ENCODE measurements at places on chromosomes 5 and 9.

- DNase-seq, result no peak
Observed at GRCh38 chr5:173318881-173319620, 9.2 kb downstream of the STC2 start.

DNA sequence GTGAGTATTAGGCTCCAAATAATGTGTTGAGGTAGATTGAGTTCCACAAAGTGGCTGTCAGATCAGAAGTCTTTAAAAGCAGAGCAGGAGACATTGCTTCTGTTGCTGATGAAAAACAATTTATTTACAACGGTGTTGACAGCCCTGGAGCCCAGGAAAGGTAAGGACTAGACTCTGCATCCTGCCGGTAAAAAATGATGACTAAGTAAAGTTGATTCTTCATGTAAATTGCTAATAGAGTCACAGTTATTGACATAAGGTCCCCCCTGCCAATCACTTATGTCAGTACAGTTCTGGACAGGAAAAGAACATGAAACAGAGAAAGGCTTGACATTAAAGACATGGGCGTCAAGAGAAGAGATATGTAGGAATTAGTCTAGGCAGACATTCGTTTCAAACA lies 552.5 kb downstream of the HTR1A start:
- no peak for DNase-seq

GRCh38 chr5:101531026-101531425 lies 627.9 kb upstream of the ST8SIA4 start:
- no peak for DNase-seq

GRCh38 chr5:55123365-55123764 lies 20.9 kb downstream of the GZMA start:
- DNase-seq, result no peak

DNA sequence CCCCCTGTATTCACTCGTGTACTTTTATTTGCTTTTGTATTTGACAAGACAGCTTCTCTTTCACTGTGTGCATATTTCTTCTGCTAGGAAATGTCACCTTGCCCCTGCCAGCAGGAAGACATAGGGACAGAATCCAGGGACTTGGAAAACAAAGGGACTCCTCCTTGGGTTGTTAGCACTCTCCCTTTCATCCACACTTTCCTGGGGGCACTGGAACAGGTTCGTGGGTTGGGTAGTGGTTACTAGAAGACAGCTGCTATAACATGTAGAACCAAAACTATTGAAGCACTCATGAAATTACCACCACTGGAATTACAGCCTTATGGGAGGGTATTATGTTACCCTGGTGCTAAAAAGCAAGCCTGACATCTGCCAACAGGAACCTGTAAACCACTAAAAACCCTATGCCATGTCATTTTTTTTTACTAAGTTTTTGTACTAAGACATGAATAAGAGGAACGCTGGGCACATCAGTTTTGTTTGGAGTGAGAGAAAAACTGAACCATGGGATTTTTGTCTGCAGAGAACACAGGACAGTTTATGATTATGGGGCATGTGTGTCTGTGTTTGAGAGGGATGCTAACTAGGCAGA lies 4.7 kb upstream of the CCL28 start:
- no peak for DNase-seq

Measured in B cell (primary cell).